ENCODE measurements at places on chromosomes 6 and 20.

GRCh38 chr6:30685157-30686008, 1.1 kb downstream of the PPP1R18 start:
- peak overlapping the region; percentile 85 for H3K27ac ChIP-seq
- no peaks in the 10 kb centered on the region for H3K27me3 ChIP-seq
- peaks cover 83% of the 10 kb centered on the region for H3K4me1 ChIP-seq
- DNase-seq, result no peak
- peak overlapping the region; percentile 96 for H3K4me3 ChIP-seq

GRCh38 chr20:3794701-3795420, 1.2 kb upstream of the CDC25B start:
- H3K27ac ChIP-seq, result peak overlapping the region; percentile 50
- H3K4me3 ChIP-seq, result peak overlapping the region; percentile 93
- DNase-seq, result no peak
- no peaks in the 10 kb centered on the region for H3K36me3 ChIP-seq
- H3K4me1 ChIP-seq, result peaks cover 39% of the 10 kb centered on the region

GRCh38 chr6:152954443-152954842, 28.4 kb downstream of the FBXO5 start:
- no peaks in the 10 kb centered on the region for H3K4me1 ChIP-seq
- H3K4me3 ChIP-seq, result no peak overlapping the region
- peaks cover 16% of the 10 kb centered on the region for H3K27me3 ChIP-seq
- no peaks in the 10 kb centered on the region for H3K36me3 ChIP-seq
- H3K27ac ChIP-seq, result no peak overlapping the region

DNA sequence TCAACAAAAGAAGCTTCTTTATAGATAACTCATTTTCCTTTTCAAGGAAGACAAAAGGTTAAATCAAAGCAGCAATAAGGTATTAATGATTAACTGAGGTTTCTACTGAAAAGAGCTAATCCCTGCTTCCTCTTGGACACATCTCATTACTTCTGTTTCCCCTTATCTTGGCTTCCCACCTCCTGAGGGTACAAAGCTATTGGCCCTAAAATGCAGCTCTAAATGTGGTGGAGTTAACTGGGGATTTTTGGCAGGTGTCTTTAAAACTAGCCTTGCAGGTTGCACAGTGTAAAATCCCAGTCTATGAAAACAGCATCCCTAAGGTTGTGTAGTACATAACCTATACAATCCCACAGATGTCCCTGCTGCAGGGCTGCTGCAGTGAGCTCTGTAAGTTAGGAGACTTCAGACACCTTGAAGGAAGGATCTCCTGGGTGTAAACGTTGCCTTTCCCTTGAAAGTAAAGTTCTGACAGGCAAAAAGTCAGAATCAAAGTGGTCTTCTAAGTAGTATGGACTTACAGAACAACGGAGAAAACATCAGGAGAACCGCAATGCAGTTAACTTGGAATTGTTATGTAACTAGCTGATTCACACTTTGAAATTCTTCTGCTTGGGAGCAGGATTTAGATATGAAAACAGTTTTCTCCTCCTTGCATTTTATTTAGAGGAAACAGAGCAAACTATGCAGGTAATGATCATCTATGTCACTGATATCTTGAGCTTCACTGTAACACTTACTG, 71.7 kb upstream of the TRAF3IP2 start:
- H3K27me3 ChIP-seq, result no peaks in the 10 kb centered on the region
- no peak for DNase-seq
- H3K36me3 ChIP-seq, result peaks cover 26% of the 10 kb centered on the region
- H3K4me1 ChIP-seq, result peaks cover 59% of the 10 kb centered on the region
- no peak overlapping the region for H3K27ac ChIP-seq

GRCh38 chr6:117195728-117196127, 69.6 kb upstream of the VGLL2 start:
- no peak overlapping the region for H3K27ac ChIP-seq
- H3K4me1 ChIP-seq, result peaks cover 22% of the 10 kb centered on the region
- no peaks in the 10 kb centered on the region for H3K27me3 ChIP-seq
- no peak for DNase-seq
- no peaks in the 10 kb centered on the region for H3K36me3 ChIP-seq

- H3K27me3 ChIP-seq, result no peaks in the 10 kb centered on the region
- H3K4me3 ChIP-seq, result no peak overlapping the region
- H3K4me1 ChIP-seq, result peaks cover 50% of the 10 kb centered on the region
Measured at GRCh38 chr6:8203337-8203736, 101.0 kb upstream of the EEF1E1 start.

DNA sequence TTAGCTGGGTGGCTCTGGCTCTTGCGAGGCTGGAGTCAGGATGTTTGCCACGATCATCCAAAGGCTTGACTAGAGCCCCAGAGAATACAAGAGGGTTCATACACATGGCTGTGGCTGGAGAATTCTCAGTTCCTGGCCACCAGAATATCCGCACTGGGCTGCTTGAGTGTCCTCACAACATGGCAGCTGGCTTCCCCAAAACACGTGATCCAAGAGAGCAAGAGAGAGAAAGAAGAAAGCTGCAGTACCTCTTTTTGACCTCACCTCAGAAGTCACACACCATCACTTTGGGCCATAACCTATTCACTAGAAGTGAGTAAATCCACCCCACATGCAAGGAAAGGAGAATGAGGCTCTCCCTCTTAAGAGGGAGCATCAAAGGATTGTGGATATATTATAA, 21.5 kb upstream of the BPIFB1 start:
- DNase-seq, result no peak
- H3K4me3 ChIP-seq, result no peak overlapping the region
- no peaks in the 10 kb centered on the region for H3K36me3 ChIP-seq
- peaks cover 24% of the 10 kb centered on the region for H3K27me3 ChIP-seq

GRCh38 chr20:43387737-43388136, 70.0 kb upstream of the SRSF6 start:
- H3K27ac ChIP-seq, result no peak overlapping the region
- H3K4me1 ChIP-seq, result no peaks in the 10 kb centered on the region
- DNase-seq, result no peak
- no peaks in the 10 kb centered on the region for H3K36me3 ChIP-seq
- no peak overlapping the region for H3K4me3 ChIP-seq
- peaks cover 8% of the 10 kb centered on the region for H3K27me3 ChIP-seq

DNA sequence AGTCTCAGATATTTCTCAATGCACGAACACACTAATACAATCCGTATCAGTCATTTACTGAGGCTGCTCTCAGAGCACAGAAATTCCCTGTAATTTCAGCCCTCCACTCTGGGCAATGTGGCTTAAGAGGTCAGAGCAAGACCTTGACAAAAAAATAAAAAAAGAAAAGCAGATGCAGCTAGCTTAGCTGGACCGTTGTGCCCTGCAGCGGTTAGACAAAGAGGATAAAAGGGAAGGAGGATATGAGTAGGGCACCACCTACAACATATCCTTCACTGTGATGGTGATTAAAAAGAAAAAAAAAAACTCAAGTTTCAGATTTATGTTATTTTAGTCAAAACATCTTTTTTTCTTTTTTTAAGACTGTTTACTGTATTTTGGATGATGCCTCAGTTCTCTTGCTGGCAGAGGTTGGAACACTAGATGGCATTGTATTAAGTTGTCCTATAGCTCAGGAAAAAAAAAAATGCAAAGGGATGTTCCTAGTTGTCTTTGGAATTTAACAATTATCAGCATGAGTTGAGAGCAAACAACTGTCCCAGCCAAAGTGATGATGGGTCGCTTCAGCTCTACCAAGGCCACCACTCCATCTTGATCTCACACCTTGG, 59.9 kb downstream of the ANKEF1 start:
- peaks cover 18% of the 10 kb centered on the region for H3K4me1 ChIP-seq
- no peaks in the 10 kb centered on the region for H3K27me3 ChIP-seq
- H3K36me3 ChIP-seq, result peaks cover 6% of the 10 kb centered on the region
- no peak for DNase-seq

- no peaks in the 10 kb centered on the region for H3K4me1 ChIP-seq
- no peak overlapping the region for H3K4me3 ChIP-seq
Measured at GRCh38 chr6:13725052-13725451, 13.4 kb upstream of the RANBP9 start.

- H3K27me3 ChIP-seq, result no peaks in the 10 kb centered on the region
- H3K4me1 ChIP-seq, result no peaks in the 10 kb centered on the region
- H3K27ac ChIP-seq, result no peak overlapping the region
- no peak for DNase-seq
- no peak overlapping the region for H3K4me3 ChIP-seq
Measured at GRCh38 chr6:170122651-170123050, 168.2 kb downstream of the DLL1 start.

Data from neural crest cell (in vitro differentiated cells).